Esophagus muscularis mucosa (tissue), 4 donors: ENCODE measurements at places on chromosomes 7 and 10. TPM values are rescaled to one million over a fixed set of nuclear protein-coding genes. Genes with fewer than 3 reads are reported as not detected.

The STARD3NL gene
- total RNA-seq: 53.5 TPM

The HTR5A gene
- total RNA-seq: not detected

The RBP3 gene
- total RNA-seq: 0.06 TPM

The CTAGE4 gene
- total RNA-seq: 0.83 TPM

The RADIL gene
- 12.1 TPM for total RNA-seq

The OPN1SW gene
- not detected for total RNA-seq

The MLXIPL gene
- total RNA-seq: 9.6 TPM

The RARRES2 gene
- 143 TPM for total RNA-seq

The TMEM273 gene
- total RNA-seq: 31.2 TPM

The CDHR1 gene
- total RNA-seq: not detected

The ICA1 gene
- 5.4 TPM for total RNA-seq

The PNPLA8 gene
- total RNA-seq: 32.4 TPM

The PAX4 gene
- total RNA-seq: not detected

The ABCF2 gene
- total RNA-seq: 41.9 TPM

The OR13A1 gene
- not detected for total RNA-seq

The TRPV5 gene
- 0.17 TPM for total RNA-seq

The SPDYE8 gene
- not detected for total RNA-seq

The NUPR2 gene
- not detected for total RNA-seq

The PGAM1 gene
- total RNA-seq: 328 TPM

The LDB3 gene
- total RNA-seq: 24.1 TPM

The CHAT gene
- not detected for total RNA-seq

The TBC1D12 gene
- 17.9 TPM for total RNA-seq

The TMEM229A gene
- not detected for total RNA-seq

The SPDYE11 gene
- not detected for total RNA-seq

The GIMAP7 gene
- total RNA-seq: 22.0 TPM

The CFTR gene
- not detected for total RNA-seq

The GPRIN2 gene
- total RNA-seq: not detected

The TYW1B gene
- 1.8 TPM for total RNA-seq

The NME8 gene
- not detected for total RNA-seq

The POM121L12 gene
- total RNA-seq: not detected

The CUZD1 gene
- 0.17 TPM for total RNA-seq

The TFR2 gene
- total RNA-seq: not detected

The SH2B2 gene
- 9.9 TPM for total RNA-seq

The IFRD1 gene
- total RNA-seq: 51.5 TPM

The C10orf71 gene
- total RNA-seq: not detected

The CPN1 gene
- not detected for total RNA-seq

The RAB19 gene
- total RNA-seq: not detected

The COL13A1 gene
- 4.2 TPM for total RNA-seq

The FOXP2 gene
- total RNA-seq: 42.9 TPM

The MMD2 gene
- not detected for total RNA-seq

The SORBS1 gene
- total RNA-seq: 1,755 TPM

The MYO1G gene
- 6.8 TPM for total RNA-seq

The OR2A42 gene
- total RNA-seq: 0.11 TPM

The SLC26A4 gene
- total RNA-seq: 0.42 TPM

The GPR26 gene
- total RNA-seq: not detected
